ENCODE measurements at places on chromosomes 11 and 22.

DNA sequence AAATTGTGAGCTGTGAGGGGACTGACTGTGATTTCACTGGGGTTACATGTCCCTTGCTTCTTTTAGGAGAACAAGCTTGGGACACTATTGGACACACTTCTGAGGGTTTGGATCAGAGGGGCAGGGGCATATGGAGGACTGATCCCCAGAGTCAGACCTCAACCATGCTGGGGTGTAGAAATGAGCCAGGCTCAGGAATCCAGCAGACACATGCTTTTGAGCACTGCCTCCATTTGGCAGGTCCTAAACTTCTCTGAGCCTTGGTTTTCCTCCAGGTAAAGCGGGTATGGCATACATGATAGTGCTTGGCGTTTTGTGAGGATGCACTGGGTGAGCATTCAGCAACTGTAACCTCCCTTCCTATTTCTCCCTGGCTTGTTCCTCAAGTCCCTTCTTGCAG is 74.7 kb downstream of the ADAMTS15 start:
- DNase-seq = no peak

GRCh38 chr22:41511521-41511968 is 32.7 kb downstream of the POLR3H start:
- no peak for DNase-seq

GRCh38 chr11:77191823-77192495 is 63.9 kb downstream of the MYO7A start:
- DNase-seq = no peak

DNA sequence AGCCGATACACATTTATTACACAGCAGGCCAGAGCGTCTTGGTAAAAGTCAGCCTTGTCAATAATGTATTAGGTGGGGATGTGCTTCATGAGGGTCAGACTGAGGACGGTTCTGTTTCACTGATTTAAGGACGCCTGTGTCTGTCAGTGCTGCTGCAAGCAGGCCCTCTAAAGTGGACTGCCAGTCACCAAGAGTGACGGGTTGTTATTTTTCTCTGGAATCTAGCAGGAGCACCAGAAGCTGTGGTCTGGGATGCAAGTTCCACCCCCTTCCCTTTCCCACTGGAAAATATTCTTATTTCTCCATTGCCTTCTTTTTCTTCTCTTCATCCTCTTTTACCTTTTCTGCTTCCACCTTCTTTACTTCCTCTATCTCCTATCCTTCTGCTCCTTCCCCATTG is 191.2 kb upstream of the NCAM1 start:
- DNase-seq = no peak

- DNase-seq = no peak
Measured at GRCh38 chr11:131982154-131982553, 611.7 kb downstream of the NTM start.

DNA sequence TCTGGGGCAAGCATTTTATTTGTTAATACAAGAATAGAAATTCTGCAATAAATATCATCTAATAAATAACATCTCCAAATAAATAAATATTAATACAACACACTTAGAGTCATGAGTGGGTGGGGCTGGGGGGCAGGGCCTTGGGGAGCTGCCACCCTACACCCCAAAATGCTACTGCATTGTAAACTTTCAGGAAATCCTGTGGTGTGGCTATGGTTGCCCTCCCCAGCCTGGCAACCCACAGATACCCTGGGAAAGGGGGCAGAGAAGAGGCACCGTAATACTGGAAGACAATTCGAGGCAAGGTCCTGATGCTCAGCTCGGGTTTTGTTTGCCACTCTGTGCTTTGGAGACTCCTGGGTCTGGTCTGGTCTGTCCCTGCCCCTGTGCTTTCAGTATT is 9.2 kb downstream of the CLCF1 start:
- DNase-seq = no peak

DNA sequence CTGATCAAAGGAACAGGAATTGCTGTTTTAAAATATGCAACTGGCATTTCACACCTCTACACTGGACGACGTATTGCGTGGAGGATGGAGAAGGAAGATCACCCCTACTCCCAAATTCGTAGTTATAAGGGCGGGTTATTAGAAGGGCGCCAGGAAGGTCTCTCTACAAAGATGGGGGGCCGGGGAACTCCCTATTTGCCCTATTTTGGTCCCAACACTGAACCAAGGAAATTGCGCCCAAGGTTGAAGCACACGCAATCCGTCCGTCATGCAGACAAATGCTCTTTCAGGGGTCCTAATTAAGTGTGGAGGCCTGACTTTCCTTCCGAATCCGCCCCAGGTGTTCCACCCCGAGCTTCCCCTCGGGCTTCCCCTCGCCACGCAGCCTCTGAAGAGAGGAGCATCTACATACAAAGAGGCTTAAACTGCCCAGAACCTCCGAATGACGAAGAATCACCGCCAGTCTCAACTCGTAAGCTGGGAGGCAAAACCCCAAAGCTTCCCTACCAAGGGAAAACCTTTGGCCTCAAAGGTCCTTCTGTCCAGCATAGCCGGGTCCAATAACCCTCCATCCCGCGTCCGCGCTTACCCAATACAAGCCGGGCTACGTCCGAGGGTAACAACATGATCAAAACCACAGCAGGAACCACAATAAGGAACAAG is 396 bp downstream of the NPAT start:
- no peak for DNase-seq

- no peak for DNase-seq
Measured at GRCh38 chr11:47184711-47185304, 1.4 kb downstream of the PACSIN3 start.

GRCh38 chr11:58525037-58525614 is 17.2 kb upstream of the OR5B21 start:
- no peak for DNase-seq

- DNase-seq = no peak
Measured at GRCh38 chr11:34680206-34680605, 59.3 kb downstream of the EHF start.

DNA sequence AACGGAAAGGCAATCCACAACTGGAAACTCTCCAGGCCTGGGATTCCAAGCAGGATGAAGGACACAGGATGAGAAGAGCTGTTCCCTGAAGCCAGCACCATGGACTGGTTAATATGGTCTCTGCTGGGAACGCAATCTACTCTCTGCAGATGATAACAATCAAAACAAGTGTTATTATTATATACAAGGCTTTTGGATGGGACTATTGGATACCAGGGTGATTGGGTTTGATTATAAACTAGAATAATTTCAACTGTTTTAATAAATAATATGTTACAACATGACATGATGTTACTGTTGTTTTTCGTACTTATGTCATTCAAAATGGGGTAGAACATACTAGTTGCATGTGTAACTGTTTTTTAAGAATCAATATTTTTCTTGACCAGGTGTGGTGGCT is at the start of gene OR52R1:
TSS of gene OR52R1 (minus strand) at position 101 of the 400 bp plus-strand sequence. CDS start at position 101, 0 bp downstream.
- DNase-seq = no peak

DNA sequence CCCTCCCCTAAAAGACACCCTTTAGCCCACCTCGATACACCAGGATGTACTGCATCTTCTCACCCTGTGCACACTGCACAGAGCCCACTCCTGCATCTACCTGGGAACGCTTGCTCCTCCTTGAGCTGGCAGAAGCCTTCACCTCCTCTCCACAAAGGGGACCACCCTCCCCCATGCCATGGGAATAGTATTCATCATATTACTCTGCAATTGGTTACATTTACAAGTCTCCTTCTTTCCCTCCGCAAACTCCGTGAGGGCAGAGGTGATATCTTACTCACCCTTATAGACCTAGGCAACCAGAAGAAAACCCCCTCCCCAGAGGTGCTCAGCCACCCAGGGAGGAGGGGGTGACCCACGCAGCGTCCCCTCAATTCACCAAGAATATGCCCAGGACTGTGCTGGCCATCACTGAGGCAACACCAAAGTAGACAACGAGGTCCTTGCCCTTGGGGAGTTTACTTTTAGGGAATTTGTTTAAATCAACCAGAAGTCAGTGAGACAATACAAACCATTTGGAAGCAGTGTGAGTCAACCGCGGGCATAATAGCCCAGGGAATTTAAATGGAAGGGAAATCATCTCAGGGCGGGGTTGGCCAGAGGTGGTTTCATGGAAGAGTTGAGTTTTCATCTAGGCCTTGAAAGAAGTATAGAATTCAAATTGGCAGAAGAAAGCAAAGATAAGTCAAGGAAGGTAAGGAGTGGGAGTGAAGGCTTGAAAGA is 214.5 kb downstream of the BARX2 start:
- no peak for DNase-seq

GRCh38 chr11:69702769-69703452 is 911 bp downstream of the FGF19 start:
- DNase-seq = no peak

DNA sequence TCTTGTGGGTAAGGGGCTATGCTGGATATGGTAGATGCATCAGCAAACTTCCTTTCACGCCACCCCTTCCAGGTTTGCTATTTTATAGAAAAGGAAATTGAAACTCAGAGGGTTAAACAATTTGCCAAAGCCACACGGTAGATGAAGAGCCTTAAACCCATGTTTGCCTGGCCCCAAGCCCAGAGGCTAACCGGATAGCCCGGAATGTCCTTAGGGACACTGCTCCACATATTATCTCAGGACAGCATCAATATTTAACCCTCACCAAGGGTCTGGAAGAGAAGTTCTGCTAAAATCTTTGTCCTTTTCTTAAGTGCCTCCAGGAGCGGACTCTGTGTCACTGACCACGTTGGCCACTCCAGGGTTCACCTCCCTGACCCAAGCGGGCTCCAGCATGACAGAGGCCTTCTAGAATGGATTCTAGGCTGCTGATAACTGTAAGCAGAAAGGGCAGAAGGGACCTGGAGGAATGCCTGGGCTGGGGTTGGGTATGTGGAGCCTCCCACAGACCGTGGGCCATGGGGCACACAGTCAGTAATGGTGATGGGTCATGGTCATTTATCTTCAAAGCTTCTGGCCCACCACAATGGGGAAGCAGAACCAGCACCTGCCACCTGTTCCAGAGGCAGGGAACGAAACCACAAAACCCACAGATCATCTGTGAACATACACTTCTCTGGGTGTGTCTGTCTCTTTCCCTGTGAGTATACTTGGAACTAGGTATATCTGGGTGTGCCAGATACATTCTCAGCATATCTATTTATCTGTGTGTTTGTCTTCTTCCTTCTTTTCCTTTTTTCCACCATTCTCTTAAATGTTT is 5.4 kb upstream of the TMEM86A start:
- DNase-seq = no peak

GRCh38 chr11:77107950-77108349 is 5.3 kb downstream of the OMP start:
- peak; percentile 68 for DNase-seq

GRCh38 chr22:42470366-42471082 is 38.3 kb upstream of the NFAM1 start:
- DNase-seq = no peak

GRCh38 chr22:45434981-45435380 is 21.5 kb downstream of the RIBC2 start:
- DNase-seq = no peak

DNA sequence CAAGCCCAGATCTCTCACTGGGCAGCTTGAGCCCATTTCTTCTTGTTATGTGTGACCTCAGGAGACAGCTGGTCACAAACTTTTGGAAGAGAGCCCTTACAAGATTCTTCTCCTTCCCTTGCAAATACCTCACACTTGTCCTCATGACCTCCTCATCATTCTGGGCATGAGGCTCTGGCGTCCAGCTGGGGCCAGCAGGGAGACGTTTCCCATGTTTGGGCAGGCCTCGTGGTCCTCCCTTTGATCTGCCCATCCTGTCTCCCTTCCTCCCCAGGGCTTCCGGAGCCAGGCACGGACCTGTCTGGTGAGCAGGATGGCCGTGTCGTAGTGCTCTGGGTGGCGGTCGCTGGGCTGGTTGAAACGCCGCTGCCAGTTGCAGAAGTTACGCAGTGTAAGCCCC is 9.7 kb downstream of the ADAMTS8 start:
- DNase-seq = no peak

DNA sequence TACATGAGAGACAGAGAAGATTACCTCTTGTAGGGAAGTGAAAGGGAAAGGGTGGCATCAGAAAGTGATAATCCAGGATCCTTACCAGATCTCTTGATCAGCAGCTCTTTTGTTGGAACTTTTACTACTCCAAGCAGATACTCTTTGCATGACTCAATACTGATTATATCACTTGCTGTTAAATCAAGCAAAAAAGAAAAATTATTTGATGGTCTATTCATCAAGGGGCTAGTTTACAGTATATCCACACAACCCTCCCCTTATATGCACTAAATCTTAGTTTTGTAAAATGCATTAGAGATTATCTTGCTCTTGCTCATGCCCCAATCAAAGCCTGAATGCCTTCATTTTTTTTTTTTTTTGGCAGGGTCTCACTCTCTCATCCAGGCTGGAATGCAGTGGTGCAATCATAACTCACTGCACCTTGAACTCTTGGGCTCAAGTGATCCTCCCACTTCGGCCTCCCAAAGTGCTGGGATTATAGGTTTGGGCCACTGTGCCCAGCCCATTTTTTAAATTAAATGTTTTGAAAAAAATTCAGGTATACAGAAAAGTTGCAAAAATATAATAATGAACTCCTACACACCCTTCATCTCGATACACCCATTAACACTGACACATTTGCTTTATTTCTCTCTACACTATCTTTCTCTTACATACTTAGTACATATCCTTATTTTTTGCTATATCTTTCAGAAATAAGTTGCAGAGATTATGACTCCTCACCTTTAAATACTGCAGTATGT is 76.1 kb upstream of the UCP3 start:
- no peak for DNase-seq
